Forelimb muscle (tissue), 1 donor: ENCODE measurements at places on chromosomes 2 and 18.

DNA sequence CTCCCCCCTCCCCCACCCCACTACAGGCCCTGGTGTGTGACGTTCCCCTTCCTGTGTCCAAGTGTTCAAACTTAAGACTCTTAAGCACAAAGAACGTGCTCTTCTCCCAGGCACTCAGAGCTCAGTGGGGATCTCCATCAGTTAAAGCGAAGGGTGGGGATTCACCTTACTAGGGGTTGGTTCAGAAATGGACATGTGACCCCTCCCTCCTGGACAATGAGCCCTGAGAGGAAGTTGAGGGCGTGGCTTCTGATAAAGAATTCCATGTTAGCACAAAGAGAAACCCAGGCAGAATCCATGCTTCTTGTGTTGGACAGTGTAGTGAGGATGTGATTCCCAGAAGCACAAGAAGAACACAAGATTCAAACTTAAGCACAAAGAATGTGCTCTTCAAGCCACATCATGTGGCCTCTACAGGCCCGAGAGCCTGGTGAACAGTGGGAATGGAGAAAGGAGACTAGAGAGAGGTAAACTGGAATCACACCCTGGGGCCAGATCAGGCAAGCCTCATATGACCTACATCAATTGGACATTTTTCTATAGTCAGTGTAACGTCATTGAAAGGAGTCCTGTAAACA, 78.1 kb upstream of the TTC39C start:
- DNase-seq: no peak

- DNase-seq: no peak
Observed at GRCh38 chr2:203960811-203961210, 24.2 kb downstream of the ICOS start.

GRCh38 chr2:240200230-240201051, 60.0 kb upstream of the OTOS start:
- no peak for DNase-seq

DNA sequence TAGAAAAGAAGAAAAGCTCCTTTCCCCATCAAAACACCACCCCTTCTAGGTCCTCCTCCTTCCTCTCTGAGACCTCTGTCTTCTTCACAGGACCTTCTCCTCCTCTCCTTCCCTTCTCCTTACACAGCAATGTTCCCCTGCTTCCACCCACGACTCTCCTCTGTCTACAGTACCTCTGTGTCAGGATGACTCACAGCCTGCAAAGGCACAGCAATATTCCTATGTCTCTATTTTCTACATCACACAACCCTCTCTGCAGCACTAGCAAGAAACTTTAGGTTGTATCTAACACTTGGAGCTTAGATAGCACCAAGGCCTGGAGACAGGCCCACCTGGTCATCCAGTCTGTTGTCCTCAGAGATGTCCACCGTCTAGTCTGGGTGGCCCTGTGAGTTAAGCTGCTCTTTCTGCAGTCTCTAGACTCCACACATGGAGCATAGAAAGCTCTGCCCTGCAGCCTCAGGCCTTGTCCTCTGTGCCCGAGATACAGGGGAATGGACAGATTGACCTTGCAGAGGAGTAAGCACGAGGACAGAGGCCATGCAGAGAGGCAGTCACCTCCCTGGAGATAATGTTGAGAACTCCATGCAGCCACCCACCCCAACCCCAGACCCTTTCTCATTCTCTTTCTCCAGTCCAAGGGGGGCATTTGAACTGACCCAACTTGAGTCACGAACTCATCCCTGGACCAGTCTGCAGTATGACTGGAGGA, 212.0 kb downstream of the TNS1 start:
- DNase-seq: no peak

GRCh38 chr2:207444756-207445155, 85.0 kb upstream of the CREB1 start:
- no peak for DNase-seq

GRCh38 chr2:13822365-13822764, 810.2 kb upstream of the LRATD1 start:
- DNase-seq: no peak
